ENCODE measurements at places on chromosomes 5 and 9.

- DNase-seq = no peak
Observed at GRCh38 chr9:113664181-113664875, 200.8 kb downstream of the RGS3 start.

- DNase-seq = no peak
Observed at GRCh38 chr9:34553511-34554021, 30.8 kb upstream of the ENHO start.

DNA sequence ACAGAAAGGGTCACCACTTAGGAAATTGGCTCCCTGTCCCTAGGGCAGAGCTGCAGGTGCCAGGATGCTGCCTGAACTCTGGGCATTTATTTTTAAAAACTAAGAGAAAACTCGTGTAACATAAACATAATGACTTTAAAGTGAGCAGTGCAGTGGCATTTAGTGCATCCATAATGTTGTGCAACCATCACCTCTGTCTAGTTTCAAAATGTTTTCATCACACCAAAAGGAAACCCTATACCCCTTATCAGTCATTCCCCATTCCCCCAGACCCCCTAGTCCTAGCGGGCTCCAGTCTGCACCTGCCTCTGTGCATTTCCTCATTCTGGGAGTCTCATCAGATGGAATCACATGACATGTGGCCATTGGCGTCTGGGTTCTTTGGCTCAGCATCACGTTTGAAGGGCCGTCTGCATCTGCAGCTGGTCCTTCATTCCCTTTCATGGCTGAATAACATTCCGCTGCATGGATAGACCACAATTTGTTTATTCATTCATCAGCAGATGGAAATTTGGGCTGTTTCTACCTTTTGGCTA is 55.8 kb downstream of the NSG2 start:
- no peak for DNase-seq

- no peak for DNase-seq
Observed at GRCh38 chr5:82858151-82859025, 218.8 kb downstream of the TMEM167A start.

DNA sequence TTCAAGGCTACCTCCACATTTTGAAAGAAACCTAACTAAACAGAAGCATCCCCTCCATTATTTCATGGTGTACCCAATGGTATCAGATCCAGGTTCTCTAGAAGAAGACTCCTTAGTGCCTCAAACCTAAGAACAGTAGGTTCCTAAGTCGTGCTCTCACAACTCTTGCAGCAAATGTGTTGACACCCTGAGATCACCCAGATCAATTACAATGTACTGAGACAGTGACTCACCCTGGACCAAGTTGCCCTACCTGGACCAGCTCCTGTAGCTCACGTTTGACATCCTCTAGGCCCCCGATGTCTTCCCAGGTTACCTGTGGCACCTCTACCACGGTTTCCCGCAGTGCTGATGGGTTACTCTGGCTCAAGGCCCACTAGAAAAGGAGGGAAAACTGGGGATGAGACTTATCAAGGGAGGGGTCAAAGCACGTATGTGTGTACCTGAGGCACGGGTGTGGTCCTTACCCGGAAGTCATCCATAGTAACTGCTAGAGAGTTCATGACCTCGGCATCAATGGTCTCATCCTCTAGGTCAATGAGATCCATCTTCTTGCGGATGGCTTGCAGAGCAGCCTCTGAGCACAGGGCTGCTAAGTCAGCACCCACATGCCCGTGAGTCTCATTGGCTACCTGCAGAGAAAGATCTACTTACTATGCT is 11.7 kb downstream of the VCP start:
- DNase-seq = no peak

- no peak for DNase-seq
Observed at GRCh38 chr5:171451421-171451820, 32.0 kb downstream of the FGF18 start.

DNA sequence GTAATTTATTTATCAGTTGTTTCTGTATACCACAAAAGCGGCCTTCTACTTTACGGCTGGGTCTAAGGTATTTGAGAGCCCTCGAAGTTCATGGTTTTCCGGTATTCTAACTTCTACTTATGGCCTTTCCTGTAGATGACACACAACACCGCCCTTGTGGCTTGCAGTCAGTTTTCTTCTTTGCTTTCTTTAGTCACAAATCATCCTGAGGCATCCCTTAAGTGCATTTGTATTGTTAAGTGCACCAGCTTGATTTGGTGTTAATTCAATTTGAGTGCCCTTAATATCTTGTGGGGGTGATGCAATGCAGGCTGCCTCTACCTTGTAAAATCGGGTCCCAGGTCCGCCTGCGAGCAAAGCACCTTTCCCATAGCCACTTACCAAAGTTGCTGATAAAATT is 511.9 kb downstream of the CCDC171 start:
- DNase-seq = no peak

- no peak for DNase-seq
Observed at GRCh38 chr9:126869368-126869767, 8.9 kb downstream of the ZBTB34 start.

GRCh38 chr9:82202808-82203207 is 214.2 kb downstream of the SPATA31D1 start:
- no peak for DNase-seq
